Fibroblast of lung (primary cell): ENCODE measurements at places on chromosomes 16 and 17. TPM values are rescaled to one million over a fixed set of nuclear protein-coding genes. Genes with fewer than 3 reads are reported as not detected.

The RASD1 gene
- 0.26 and 2.6 TPM in 2 replicates for total RNA-seq

The ANKRD11 gene
- total RNA-seq = 39.8 and 71.2 TPM in 2 replicates

The MYH3 gene
- 0.50 and 0.51 TPM in 2 replicates for total RNA-seq

The ACBD4 gene
- total RNA-seq = 7.7 and 18.0 TPM in 2 replicates

The TLCD2 gene
- total RNA-seq = 5.1 and 9.7 TPM in 2 replicates

The PTGES3L gene
- 0.17 TPM in 1 of 2 replicates, not detected in the other for total RNA-seq

The FBXW10 gene
- under 0.01 and 0.17 TPM in 2 replicates for total RNA-seq

The SERPINF2 gene
- total RNA-seq = under 0.01 and 0.17 TPM in 2 replicates

The ANKS4B gene
- total RNA-seq = not detected in 2 replicates

The CDRT15 gene
- not detected in 2 replicates for total RNA-seq

The ATF7IP2 gene
- total RNA-seq = 1.2 and 2.6 TPM in 2 replicates

The CCL8 gene
- total RNA-seq = 0.26 and 0.50 TPM in 2 replicates

The APPBP2 gene
- total RNA-seq = 46.0 and 58.1 TPM in 2 replicates

The CCL2 gene
- 23.1 and 42.9 TPM in 2 replicates for total RNA-seq

The SEZ6L2 gene
- 1.8 and 2.6 TPM in 2 replicates for total RNA-seq

The PPM1D gene
- 12.4 and 14.4 TPM in 2 replicates for total RNA-seq

The HSD11B2 gene
- total RNA-seq = under 0.01 TPM in 1 of 2 replicates, not detected in the other

The CD300LB gene
- not detected in 2 replicates for total RNA-seq

The CNTD1 gene
- 0.26 and 0.66 TPM in 2 replicates for total RNA-seq

The KCNJ2 gene
- total RNA-seq = 36.0 and 48.1 TPM in 2 replicates

The AXIN2 gene
- total RNA-seq = 1.8 and 2.1 TPM in 2 replicates

The SLC13A2 gene
- not detected in 2 replicates for total RNA-seq

The ZG16 gene
- not detected in 2 replicates for total RNA-seq

The TEKT3 gene
- 0.33 and 0.77 TPM in 2 replicates for total RNA-seq

The PPP1R27 gene
- under 0.01 TPM in 1 of 2 replicates, not detected in the other for total RNA-seq

The ABCA10 gene
- 2.6 and 2.8 TPM in 2 replicates for total RNA-seq

The TBC1D3G gene
- not detected in 2 replicates for total RNA-seq

The ATXN2L gene
- total RNA-seq = 33.6 and 52.8 TPM in 2 replicates
